ENCODE measurements at places on chromosomes 5 and 9.
A peak's percentile ranks its signal among the peaks of the same experiment; 100 is the strongest.

DNA sequence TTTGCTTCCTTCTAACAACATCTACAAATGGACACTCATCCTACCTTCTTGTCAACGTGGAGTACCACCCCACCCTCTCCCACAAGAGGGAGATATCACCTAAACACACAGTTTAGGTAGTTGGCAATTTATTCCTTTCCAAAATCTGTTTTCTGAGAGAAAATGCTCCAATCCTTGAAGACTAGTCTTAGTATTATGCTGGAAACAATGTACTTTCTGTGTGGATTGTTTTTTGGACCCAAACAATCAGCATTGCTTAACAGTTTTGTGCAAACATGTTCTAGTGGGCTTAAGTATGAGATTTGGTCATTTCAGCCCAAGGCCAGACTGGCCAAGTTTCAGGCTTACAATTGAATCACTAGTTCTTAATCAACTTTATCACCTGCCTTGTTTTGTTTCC, 359.1 kb downstream of the ARHGEF28 start:
- no peak for DNase-seq

GRCh38 chr9:8447601-8448000, 648.0 kb upstream of the DMAC1 start:
- DNase-seq = no peak

- peak; percentile 43 for DNase-seq
These were observed 35.0 kb downstream of the ANGPTL2 start for GRCh38 chr9:127087411-127087810.

GRCh38 chr5:137565450-137565849, 66.3 kb upstream of the SPOCK1 start:
- DNase-seq = no peak

- DNase-seq = no peak
These were observed 190.9 kb upstream of the PANK3 start for GRCh38 chr5:168770036-168770498.

- no peak for DNase-seq
These were observed 29.6 kb downstream of the PAX5 start for GRCh38 chr9:37004424-37004935.

DNA sequence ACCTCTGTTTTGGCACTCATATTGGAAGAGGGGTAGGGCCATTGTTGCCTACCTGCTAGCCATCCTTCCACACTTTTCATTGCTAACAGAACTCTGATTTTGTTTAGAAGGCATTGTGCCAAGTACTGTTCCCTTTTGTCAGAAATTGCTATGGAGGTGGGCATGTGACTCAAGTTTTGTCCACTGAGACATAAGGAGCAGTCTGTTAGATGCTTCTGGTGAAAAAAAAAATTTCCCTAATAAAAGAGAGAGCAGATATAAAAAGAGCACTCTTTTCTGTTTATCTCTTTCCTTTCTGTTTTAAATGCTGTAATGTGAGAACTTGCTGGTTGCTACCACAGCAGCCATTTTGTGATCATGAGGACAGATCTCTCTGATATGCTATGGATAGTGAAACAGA, 21.9 kb upstream of the THG1L start:
- no peak for DNase-seq

GRCh38 chr5:109448838-109449237, 39.1 kb upstream of the PJA2 start:
- DNase-seq = no peak

- DNase-seq = no peak
These were observed 9.8 kb downstream of the SLC31A2 start for GRCh38 chr9:113160571-113160970.

GRCh38 chr5:143781993-143782520, 29.9 kb upstream of the HMHB1 start:
- DNase-seq = no peak

GRCh38 chr9:73615557-73615956, 463.9 kb downstream of the ANXA1 start:
- no peak for DNase-seq

GRCh38 chr5:119367502-119368237, 11.9 kb downstream of the TNFAIP8 start:
- DNase-seq = no peak

- no peak for DNase-seq
These were observed 81.3 kb upstream of the HRH2 start for GRCh38 chr5:175576591-175576990.

DNA sequence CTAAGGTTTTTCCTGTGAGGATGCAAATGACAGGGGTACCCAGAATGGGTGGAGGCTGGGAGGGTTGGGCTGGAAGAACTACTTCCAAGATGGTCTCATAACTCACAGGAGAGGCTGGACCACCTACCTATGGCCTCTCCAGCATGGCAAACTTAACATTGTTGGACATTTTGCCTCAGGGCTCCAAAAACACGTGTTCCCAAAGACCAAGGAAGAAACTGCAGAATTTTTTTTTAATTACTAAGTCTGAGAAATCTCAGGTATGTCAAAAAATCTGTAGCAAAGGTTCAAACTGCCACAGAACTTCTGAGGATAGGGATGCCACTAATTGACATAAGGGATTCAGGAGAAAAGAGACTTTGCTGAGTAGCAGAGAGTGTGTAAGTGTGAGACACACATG, 270.8 kb downstream of the NNT start:
- DNase-seq = no peak

GRCh38 chr9:18263377-18263776, 210.6 kb upstream of the ADAMTSL1 start:
- no peak for DNase-seq

- no peak for DNase-seq
These were observed 21.1 kb downstream of the PSMB7 start for GRCh38 chr9:124394167-124394566.

DNA sequence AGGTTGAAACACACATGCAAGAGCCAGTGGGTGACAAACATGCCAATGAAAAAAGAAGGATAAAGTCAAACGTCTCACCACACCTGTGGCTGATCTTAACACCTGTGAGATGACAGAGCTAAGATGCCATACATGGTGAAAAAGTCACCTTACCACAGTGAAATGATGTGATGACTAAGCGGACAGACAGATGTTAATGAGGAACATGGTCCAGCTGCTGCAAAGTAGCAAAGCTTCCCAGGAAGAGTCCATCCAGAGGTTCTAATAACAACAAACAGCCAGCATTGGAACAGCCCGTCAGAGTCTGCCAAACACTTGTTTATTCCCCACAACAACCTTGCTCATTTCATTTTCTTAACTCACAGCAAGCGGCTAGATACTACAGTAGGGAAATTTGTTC, 1.9 kb downstream of the KIAA1191 start:
- DNase-seq = no peak

GRCh38 chr9:18014556-18014955, 435.7 kb downstream of the SH3GL2 start:
- no peak for DNase-seq

- DNase-seq = no peak
These were observed 41.9 kb downstream of the TNFAIP8 start for GRCh38 chr5:119397518-119398380.

- peak; percentile 42 for DNase-seq
These were observed 161.9 kb downstream of the MACROH2A1 start for GRCh38 chr5:135236908-135237747.

GRCh38 chr5:1246711-1247431, 21.7 kb downstream of the SLC6A18 start:
- DNase-seq = no peak

GRCh38 chr5:64923151-64923685, 154.5 kb downstream of the CWC27 start:
- no peak for DNase-seq

DNA sequence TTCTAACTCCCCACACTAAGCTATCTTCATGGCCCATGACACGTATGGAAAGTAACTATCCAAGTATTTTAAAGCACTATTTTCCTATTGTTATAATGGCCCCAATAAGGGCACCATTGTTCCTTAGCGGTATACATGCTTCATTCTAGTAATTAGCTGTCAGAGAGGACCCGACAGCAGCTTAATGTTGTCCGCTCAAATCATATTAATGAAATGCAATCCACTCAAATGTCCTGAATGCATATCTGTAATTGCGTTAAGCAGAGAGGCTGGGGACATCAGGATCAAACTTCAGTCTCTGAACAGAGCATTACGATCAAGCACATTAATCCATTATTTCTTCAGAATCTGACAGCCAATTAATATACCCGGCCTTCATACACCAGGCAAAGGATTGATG, 139.7 kb downstream of the CRB2 start:
- no peak for DNase-seq

GRCh38 chr5:147081311-147081764, 153.5 kb upstream of the STK32A start:
- DNase-seq = no peak

GRCh38 chr5:177356746-177357145, 978 bp upstream of the RGS14 start:
- no peak for DNase-seq

GRCh38 chr5:82642313-82642712, 364.2 kb upstream of the RPS23 start:
- no peak for DNase-seq

DNA sequence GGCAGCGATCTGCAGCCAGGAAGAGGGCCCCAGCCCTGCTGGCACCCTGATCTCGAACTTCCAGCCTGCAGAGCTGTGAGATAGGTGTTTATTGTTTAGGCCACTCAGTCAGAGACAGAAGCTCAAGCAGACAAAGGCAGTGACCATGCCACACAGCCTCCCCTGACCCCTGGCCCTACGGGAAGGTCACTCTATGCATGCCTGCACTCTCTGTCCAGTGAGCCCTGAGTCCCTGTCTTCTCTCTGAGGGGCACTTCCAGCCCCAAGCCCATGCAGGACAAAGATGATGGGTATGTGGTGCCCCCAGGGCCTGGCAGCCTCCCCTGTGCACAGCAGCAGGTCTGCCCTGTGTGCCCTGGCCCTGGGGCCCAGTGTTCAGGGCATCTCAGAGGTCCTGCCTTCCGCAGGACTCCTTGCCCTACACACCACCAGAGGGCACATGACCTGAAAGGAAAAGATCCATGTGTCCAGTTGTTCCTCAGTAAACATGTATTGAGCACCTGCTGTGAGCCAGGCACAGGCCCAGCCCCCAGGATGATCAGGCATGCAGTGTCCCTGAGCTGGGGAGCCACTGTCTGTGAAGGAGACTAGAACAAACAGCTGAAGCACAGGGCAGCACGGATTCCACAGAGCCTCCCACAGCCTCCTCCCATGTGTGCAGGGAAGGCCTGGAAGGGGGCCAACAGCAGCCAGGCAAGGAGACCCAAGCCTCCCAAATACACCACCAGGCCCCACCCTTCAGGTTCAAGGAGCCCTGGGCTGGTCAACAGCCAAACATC, 109.3 kb downstream of the ATPSCKMT start:
- no peak for DNase-seq
